ENCODE measurements at places on chromosomes 11 and 22.

- DNase-seq, result no peak
Observed at GRCh38 chr11:122213171-122213570, 97.2 kb upstream of the BLID start.

- no peak for DNase-seq
Observed at GRCh38 chr11:24932110-24933000, 435.5 kb downstream of the LUZP2 start.

GRCh38 chr22:47847131-47847890 is 1084.9 kb downstream of the TBC1D22A start:
- DNase-seq, result no peak

DNA sequence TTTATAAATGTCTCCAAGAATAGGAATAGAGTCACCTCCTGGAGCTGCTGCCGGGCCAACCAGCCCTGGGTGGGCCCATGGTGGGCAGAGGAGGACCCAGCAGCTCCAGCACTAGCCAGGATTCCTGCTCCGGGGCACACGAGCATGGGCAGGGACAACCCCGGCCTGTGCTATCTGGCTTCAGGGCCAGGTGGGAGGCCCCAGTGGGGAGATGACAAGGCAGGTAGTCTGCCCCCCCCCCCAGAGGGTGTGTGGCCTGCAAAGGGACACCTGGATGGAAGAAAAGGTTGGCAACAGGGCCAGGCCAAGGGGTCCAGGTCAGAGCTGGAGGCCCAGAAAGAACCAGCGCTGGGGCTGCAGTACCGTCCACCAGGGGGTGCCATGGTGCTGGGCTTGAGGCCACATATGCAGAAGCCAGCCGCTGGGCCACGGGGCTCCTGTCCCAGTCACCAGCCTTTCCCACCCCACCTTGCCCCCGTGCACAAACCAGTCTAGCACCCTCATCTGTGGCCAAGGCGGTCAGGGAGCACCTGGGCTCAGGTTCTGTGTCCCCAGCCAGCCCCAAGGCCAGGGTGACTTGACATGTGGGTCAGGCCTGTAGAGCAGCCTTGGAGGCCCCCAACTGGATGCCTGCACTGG is 3.4 kb downstream of the TSPAN32 start:
- peak; percentile 13 for DNase-seq

DNA sequence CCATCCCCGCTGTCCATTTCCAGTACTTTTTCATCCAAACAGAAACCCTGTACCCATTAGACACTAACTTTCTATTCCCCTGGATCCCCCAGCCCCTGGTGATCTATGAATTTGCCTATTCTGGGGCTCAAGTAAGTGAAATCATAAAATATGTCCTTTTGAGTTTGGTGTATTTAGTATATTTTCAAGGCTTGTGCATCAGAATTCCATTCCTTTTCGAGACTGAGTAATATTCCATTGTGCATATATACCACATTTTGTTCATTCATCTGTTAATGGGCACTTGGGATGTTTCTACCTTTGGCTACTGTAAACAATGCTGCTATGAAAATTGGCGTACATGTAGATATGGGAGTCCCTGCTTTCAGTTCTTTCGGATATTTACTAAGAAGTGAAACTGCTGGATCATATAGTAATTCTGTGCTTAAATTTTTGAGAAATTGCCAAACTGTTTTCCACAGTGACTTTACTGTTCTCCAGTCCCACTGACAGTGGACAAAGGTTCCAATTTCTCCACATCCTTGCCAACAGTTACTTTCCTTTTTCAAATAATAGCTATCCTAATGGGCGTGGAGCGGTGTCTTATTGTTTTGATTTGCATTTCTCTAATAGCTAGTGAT is 16.1 kb downstream of the APLP2 start:
- DNase-seq, result no peak

DNA sequence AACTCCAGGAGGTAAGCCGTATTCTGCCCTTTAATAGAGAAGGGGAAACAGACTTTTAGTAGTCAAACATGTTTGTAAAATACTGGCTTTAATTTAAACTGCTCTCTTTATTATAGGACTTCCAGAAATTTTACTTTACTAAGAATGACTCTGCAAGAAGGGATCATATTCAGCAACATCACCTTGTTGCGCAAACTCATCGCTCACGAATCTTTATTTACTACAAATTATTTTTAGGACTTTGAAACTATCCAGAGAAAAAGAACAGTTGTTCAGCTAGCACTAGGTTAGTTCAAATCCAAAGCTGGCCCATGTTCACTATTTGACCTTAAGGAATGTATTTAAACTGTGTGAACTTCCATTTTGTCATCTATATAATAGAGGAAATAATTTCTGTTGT is 498.3 kb upstream of the TENM4 start:
- DNase-seq, result no peak

DNA sequence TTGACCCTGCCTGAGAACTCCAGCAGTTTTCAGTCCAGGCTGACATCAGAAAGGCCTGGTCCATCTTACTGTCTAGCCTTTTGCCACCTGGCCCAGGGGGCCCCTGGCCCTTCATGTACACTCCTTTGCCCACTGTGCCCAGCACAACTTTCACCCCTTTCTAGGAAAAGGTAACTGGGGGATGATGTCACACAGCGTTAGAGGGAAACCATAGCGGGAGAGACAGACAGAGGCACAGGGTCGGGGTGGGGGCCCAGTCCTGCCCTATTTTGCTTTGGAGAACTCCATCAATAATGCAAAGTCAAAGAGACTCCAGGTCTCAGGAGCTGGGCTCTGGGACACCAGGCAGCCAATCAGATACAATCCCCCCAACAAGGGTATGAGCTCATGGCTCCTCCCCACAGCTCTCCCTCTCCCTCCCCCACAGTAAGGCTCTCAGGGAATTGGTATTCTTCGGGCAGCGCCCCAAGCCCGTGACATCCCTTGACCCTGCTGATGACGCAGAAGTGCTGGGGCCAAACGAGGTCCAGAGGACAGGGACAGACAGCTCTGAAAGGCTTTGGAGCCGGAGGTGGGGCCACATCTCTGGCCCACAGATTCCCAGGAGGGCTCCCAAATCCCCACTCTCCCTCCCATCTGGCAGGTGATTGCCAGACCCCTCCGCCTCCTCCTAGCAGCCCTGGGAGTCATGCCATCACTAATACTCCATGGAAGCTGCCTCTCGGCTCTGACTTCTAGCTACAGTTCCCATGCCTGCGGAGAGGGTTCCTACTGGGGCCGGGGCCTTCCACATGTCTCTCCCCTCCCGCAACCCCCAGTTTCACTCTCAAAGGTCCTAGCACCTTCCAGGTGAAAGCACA is 5.9 kb downstream of the USP2 start:
- DNase-seq, result no peak

GRCh38 chr22:44118645-44119315 is 61.9 kb upstream of the PARVG start:
- DNase-seq, result no peak

DNA sequence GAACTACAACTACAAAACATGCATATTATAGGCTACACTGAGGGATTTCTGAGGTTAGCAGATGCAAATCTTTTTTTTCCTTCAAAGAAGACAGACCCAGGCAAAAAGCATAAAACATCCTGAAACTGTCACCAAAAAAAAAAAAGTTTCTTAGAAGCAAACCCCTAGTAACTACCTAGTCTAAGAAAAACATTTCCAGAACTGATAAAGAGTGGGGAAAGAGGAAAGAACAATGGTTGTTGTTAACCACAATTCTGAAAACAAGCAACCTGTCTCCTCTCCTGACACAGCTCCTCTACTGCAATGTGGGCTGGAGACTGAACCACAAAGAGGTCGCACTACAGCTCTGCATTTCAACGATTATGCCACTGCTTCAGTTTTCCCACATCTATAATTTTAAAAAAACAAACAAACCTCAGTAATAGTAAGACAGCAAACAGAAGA is 15.0 kb downstream of the DENND5A start:
- peak; percentile 23 for DNase-seq

DNA sequence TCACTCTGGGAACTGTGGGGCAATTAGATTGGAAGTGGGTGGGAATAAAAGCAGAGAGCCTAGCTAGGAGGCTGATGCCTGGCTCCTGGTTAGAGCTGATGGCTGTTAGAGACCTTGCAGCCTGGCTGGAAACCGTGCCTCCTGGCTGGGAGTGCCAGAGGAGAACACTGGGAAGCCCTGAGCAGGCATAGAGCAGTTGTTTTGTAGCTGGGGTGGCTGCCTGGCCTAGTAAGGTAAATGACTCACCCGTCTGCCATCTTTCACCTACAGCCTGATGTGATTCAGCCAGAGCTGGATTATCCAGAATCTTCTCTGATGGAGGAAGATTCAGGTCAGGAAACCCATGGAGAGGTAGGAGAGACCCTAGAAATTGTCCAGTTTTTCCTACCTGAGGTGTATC is 6.1 kb downstream of the UQCR10 start:
- no peak for DNase-seq

- DNase-seq, result no peak
Observed at GRCh38 chr11:62544581-62545436, 1.8 kb downstream of the AHNAK start.

GRCh38 chr11:118010738-118011461 is 24.7 kb downstream of the IL10RA start:
- DNase-seq, result no peak

- DNase-seq, result no peak
Observed at GRCh38 chr22:19455033-19455432, 7.5 kb upstream of the C22orf39 start.

DNA sequence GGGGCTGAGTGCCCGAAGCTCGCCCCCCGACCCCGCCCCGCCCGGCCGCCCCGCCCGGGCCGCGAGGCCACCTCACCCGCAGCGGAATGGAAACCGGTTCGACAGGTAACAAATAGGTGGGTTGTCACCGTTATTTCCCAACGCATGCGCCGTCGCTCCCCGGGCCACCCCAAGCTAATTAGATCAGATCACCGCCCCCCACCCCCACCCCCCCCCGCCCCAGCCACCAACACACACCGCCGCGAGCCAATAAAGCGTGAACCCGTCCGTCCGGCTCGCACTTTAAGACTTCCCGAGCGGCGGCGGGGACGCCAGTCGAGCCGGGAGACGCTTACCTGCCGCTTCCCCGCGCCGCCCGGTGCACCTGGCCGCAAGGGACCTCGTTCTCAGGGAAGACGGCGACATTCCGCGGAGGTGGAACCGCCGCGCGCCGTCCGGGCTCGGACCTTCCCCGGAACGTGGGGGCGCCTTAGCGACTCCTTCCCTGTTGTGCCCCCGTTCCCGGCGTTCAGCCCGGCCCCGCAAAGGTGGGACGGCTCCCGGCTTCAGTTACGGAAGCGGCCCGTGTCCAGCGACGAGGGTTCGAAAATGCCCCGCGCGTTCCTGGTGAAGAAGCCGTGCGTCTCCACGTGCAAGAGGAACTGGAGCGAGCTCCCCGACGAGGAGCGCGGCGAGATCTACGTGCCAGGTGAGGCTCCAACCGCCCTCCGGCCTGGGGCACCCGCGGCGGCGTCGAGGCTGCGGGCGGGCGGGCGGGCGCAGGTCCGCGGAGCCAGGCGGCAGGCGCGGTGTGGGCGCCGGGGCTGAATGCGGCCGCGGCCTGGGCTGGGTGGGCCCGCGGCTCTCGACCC is at the start of gene OVOL1:
Gene OVOL1 (plus strand): TSS at position 278 of the 851 bp plus-strand sequence. CDS start 311 bp downstream, at position 589.
- no peak for DNase-seq

GRCh38 chr22:47919001-47919441 is 1156.6 kb downstream of the TBC1D22A start:
- DNase-seq, result no peak

DNA sequence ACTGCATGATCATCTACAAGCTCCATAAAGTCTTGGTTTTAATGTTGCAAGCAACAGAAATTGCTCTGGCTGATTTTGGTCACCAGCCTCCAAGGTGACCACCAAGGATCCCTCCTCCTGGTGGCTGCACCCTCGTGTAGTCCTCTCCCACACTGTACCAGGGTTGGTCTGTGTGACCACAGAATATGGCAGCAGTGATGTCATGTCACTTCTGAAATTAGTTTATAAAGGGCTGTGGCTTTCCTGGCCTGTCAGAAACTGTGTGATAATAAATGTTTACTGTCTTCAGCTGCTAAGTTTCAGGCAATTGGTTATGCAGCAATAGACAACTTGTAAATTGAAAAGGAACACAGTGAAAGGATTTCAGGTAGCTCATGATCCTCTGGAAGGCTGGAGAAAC is 5.3 kb upstream of the PRDM11 start:
- no peak for DNase-seq

DNA sequence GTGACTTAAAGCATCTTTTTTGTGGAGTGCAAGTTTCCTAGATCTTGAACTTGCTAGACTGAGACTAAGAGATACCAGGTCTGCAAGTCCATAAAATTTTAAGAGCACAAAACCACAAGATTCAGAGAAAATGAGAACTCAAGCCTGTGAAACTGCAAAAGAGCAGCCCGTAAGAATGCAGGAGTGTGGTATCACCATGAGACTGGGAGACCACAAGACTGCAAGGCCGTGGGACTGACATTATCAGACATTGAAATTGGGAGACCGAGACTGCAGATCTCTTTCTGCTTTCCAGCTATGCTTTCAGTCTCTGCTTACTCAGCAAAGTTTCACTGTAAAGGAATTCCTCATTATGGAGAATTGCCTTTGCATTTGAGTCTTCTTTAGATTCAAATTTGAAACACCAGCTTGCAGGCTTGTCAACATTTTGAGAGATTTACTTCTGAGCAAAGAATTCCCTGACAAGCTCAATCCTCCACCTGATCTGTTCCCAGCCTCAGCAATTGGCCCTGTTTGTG is 621.2 kb downstream of the KCNA4 start:
- no peak for DNase-seq

- no peak for DNase-seq
Observed at GRCh38 chr11:72763823-72764222, 11.6 kb upstream of the ARAP1 start.

DNA sequence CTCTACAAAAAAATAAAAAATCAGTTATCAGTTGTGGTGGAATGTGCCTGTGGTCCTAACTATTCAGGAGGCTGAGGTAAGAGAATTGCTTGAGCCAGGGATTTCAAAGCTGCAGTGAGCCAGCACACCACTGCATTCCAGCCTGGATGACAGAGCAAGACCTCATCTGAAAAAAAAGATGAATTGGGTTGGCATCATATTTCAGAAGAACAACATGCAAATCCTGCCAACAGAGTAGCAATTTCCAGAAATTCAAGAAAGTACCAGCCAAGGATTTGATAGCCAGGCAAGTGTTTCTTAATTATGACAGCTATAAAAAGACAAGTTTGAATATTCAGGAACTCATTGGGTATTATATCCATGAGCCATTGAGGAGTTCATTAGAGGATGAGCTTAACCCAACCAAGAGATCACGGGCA is 75.2 kb downstream of the USP47 start:
- DNase-seq, result no peak

DNA sequence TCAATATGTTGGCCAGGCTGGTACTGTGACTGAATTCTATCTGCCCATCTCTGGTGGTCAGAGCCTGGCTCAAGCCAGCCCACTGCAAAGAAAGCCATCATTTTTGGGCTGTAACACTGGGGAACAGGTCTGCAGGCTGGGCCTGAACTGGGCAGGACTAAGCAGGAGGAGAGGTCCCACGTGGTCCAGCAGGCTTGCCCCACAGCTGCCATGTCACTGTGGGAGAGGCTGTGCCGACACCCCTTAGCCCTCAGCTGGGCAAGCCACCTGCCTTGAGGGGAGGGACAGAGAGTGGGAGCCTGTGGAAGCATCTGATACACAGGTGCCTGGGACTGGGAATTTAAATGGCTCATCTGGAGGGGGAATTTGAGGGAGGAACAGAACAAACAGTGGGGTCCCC is 66.7 kb upstream of the CLTCL1 start:
- DNase-seq, result no peak

GRCh38 chr11:129828301-129828836 is 12.7 kb downstream of the TMEM45B start:
- no peak for DNase-seq

GRCh38 chr11:18368221-18368620 is 26.1 kb upstream of the LDHA start:
- DNase-seq, result no peak

GRCh38 chr11:85939099-85940015 is 84.2 kb downstream of the CCDC83 start:
- no peak for DNase-seq

- DNase-seq, result no peak
Observed at GRCh38 chr22:50628543-50629134, 687 bp upstream of the ARSA start.
